ENCODE measurements at places on chromosomes 2 and 18.

DNA sequence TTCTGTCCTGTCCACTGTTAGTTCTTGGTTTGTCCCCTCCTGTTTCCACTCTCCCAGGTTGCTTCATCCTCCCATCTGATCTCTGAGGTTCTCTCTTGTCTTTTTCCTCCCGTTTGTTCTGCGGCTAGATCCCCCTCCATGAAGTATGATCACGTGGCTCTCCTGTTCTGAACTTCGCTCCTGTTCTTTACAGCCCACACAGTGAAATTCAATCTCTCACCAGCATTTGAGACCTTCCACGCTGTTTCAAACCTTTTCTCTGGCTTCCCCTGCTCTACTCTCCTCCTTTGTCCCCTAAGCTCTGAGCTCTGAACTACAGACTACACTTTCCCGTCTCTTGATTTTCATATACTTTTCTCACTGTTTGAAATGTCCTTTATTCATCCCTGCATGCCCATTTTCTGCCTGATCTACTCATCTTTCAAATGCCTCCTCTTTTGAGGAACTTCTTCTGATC lies 83.5 kb downstream of the OSBPL6 start:
- no peak for DNase-seq

- peak; percentile 15 for DNase-seq
Observed at GRCh38 chr2:53969285-53969967, 1.4 kb downstream of the PSME4 start.

DNA sequence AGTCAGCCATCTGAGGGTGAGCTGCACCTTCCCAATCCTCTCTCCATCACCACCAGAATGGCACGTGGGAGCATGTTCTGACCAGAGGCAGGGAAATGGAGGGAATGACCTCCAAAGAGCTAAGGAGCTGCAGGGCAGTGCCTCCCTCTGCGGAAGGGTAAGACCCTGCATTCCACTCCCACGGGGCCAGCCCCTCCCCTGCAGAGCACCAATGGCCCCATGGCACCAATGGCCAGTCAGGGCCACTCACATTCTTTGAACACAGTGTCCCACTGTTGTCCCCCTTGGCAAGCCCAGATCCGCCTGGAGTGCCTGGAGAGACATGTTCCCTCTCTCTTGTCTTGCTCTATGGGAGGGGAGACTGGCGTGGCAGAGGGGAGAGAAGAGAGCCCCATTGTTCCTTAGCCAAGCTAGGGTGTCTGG lies 164.4 kb downstream of the TNS1 start:
- no peak for DNase-seq

DNA sequence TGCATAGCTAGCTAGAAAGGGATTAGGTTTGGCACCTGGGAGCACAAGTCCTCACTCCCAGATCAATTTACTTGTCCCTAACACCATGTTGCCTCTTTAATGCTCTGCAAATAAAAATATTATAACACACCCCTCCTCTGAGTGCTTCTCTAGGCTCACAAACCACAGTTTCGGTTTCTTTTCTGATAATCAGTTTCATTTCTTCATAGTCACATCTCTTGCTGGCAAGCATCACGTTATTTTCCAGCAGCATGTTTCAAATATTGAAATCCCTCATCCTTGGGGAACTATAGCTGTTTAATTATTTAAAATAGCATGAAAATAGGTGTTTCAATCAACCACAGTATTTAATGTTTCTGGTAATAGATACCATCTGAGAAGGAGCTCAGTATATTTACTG lies 13.9 kb upstream of the SMCHD1 start:
- DNase-seq = peak; percentile 48

GRCh38 chr2:67015681-67016080 lies 381.5 kb upstream of the ETAA1 start:
- no peak for DNase-seq

- no peak for DNase-seq
Observed at GRCh38 chr2:75560022-75560767, 544 bp downstream of the EVA1A start.

Data from activated CD4-positive, alpha-beta T cell treated with anti-CD3 and anti-CD28 coated beads, Interleukin-2, amount 10 ng/mL, durations not matched to agents 7 days and 5 days (primary cell).